Amniotic stem cell (primary cell): ENCODE measurements at places on chromosomes 4 and X.

DNA sequence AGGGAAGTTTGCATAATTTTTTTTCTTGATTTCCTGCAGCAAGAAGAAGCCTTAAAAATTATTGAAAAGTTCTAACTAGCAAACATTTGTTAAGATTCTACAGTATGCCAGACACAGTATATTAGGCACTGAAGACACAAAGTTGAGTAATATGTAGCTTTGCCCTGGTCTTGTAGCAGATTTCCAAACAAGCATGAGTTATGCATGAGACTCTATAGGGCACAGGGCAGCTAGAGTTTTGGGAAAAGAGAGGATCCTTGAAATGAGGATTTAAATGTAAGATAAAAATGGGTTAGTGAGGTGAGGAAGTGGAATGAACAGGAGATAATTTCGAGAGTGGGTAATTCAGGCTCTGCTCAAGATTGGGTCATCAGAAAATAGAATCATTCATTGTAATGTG is 8.6 kb upstream of the GPRIN3 start:
- no peak for DNase-seq

DNA sequence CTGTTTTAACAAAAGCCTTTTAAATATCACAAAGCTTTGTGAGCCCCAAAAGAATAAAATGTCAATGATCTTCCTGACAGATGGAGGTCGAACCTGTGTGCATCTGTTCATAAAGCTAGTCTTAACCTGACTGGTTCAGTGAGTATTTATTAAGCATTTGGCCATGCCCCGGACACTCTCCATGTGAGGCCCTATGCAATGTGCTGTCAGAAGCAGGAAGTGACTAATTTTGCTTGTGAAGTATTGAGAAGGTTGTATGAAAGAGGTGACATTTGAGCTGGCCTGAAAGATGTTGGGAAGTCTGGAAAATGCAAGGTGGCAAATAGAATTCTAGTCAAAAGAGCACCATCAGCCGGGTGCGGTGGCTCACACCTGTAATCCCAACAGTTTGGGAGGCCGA is 171.4 kb downstream of the MSL3 start:
- DNase-seq, result no peak

DNA sequence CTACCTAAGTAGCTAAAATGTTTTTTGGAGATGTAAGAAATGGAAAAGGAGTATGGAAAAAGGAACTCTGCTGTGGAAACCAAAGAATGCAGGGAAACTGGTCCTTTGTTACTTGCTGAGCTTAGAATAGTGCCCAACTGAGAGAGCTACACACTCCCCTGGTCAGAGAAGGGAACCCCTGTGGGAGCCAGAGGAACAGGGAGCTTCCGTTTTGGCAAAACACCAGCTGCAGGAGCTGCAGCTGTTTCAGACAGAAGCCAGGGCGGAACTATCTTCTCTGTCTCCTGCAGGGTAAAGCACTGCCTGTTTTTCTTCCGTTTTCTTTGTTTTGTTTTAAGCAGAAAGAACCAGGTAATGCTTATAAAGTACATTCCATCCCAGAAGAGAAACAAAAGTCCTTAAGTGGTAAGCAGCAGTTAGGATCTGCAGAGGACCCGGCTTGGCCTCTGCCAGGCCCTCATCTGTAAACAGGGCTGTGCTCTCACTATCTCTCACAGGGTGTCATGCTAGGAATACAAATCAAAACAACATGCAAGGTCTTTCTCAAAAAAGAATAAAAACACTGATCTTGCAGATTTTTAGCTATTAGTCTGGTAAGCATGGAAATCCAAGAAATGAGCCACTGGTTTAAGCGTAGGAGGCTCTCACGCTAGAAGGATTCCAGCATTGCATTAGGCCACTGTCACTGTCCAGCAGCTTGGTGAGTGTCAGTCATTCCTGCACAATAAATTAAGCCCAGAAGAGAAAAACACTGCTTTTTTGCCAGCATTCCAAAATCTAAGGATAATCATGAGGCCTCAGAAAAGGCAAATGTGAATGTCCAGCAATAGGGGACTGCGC is 76.1 kb downstream of the CHST7 start:
- DNase-seq, result no peak

DNA sequence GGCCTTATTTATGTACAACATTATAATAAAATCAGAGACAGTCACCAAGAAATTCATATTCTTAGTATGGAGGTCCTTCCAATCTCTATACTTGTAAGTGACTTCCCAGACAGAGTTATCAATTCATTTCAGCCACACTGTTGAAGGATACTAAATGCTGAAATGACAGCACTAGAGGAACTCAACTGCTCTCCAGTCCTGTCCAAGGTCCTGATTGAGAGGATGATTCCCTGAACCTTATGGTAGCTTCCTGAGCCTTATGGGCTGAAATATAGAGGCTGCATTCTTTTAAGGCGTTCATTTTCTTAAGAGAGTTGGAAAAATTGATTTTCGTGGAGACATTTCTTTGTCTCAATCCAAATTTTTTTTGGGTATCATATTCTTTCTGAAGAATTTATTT is 205.9 kb downstream of the TLL1 start:
- DNase-seq, result peak; percentile 3

- no peak for DNase-seq
Measured at GRCh38 chrX:49171752-49172279, at the start of gene PLP2. TSS of gene PLP2 (plus strand) at chrX:49171898. CDS start at chrX:49172001, 103 bp downstream.

GRCh38 chr4:65096630-65097029 is 573.7 kb downstream of the EPHA5 start:
- DNase-seq, result no peak

- no peak for DNase-seq
Measured at GRCh38 chr4:52892880-52893279, 30.8 kb downstream of the RASL11B start.

DNA sequence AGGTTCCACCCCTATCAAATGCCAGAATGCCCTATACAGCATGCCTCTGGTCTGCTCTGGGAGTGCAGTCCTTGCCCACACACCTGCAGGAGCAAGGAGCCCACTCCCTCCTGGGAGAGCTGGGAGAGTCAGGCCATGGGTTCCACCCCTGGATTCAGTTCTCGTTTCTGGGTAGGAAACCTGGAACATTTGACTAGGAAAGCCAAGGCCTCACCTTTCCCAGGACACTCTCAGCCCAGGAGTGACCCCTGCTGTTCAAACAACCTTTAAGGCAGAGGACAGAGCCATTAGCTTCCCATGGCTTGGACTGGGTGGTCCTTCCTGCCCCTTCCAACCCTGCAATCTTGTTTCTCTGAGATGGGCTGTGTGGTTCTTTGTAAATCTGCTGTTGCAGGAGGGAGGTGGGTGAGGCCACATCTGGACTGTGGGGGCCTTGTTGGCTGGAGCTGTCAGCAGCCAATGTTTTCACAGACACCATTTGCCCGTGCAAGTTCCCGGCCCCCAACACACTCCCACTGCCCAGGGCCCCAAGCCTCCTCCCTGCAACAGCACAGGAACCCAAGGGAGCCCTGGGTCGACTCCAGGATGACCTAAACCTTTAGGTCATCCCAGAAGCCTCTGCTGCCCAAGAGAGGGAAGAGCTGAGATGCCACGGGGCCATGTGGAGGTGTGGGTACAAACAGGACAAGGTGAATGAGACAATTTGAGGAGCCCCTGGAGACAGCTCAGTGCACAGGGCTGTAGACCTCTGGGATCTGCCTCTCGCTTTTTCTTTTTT is 104.4 kb downstream of the PJA1 start:
- DNase-seq, result no peak

GRCh38 chrX:79182616-79183015 is 38.1 kb downstream of the GPR174 start:
- DNase-seq, result no peak

- DNase-seq, result no peak
Measured at GRCh38 chr4:77393996-77394395, 211.6 kb upstream of the CXCL13 start.

- DNase-seq, result no peak
Measured at GRCh38 chr4:15149234-15149838, 147.1 kb downstream of the CPEB2 start.

GRCh38 chr4:176653401-176654220 is 139.1 kb downstream of the VEGFC start:
- no peak for DNase-seq

GRCh38 chr4:59983852-59984251 is 1216.3 kb upstream of the ADGRL3 start:
- DNase-seq, result no peak

DNA sequence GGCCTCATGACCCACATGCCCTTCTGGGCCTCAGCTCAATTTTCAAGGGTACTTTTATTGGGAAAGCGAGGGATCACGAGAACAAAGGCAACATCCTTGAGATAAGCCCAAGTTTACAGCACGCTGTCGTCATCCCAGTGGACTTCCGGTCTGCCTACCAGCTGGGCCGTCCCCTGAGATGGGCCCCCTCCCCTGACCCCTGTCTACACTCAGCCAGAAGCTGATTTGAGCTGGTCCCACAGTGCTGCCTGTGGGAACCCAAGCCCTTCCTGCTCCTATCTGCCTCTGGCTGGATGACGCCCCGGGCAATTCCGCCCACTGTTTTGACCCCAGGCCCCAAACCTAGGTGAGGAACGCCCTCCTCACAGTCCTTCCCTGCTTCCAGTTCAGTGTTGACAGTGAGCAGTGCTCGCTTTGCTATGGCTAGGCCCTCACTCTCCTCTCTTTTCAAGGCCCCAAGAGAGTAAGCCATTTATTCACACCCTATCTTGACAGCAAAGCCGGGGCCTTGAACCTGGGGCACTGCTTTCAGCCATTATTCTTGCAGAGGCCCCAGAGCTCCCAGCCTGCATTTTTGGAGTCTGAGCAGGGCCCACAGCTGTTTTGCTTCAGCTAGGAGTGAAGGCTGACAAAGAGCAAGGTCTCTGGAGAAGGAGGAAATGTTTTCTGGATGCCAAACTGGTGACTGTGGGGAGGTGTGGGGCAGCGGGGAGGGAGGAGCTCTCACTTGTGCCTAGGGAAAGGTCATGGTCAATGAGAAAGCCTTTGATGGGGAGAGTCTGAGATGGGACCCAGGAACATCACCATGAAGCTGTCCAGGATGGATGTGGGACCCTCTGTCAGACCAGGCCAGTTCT is 164.6 kb upstream of the BCOR start:
- DNase-seq, result no peak

DNA sequence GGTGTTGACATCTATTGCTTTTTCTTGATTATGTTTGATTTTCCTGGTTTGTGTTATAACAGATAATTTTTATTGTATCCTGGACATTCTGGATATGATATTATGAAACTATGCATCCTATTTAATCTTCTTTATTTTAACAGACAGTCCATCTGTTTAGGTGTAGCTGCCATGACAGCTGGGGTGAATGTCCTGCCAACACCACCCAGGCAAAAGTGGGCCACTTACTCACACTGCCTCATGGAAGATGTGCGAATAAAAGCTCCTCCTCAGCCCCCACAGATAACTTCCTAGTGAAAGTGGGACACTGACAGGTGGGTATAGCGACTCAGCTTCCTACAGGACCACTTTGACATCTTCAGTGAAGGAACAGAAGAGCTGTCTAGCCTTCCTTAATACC is 18.4 kb upstream of the CNKSR2 start:
- no peak for DNase-seq

DNA sequence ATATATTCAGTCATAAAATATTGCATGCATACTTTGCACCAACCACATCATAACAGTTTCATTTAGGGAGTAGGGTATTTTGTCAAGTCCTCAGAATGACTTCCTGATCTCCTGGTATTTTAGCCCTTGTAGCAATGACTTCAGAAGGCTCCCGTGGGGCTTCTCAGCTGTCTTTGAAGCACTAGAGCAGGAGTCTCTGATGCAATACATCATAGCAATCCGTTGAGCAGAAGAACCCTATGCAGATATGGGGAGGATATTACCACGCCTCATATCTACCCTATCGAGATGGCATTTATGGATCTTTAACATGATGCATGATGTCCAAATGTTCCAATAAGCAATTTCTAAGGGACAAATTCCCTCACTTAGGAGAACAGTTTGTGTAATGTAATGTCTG is 373.7 kb upstream of the FTHL17 start:
- DNase-seq, result no peak

GRCh38 chrX:87067795-87068369 is 449.7 kb upstream of the KLHL4 start:
- no peak for DNase-seq

GRCh38 chr4:123783921-123784320 is 387.3 kb downstream of the SPRY1 start:
- DNase-seq, result no peak

- no peak for DNase-seq
Measured at GRCh38 chr4:177227636-177228035, 82.0 kb upstream of the NEIL3 start.

DNA sequence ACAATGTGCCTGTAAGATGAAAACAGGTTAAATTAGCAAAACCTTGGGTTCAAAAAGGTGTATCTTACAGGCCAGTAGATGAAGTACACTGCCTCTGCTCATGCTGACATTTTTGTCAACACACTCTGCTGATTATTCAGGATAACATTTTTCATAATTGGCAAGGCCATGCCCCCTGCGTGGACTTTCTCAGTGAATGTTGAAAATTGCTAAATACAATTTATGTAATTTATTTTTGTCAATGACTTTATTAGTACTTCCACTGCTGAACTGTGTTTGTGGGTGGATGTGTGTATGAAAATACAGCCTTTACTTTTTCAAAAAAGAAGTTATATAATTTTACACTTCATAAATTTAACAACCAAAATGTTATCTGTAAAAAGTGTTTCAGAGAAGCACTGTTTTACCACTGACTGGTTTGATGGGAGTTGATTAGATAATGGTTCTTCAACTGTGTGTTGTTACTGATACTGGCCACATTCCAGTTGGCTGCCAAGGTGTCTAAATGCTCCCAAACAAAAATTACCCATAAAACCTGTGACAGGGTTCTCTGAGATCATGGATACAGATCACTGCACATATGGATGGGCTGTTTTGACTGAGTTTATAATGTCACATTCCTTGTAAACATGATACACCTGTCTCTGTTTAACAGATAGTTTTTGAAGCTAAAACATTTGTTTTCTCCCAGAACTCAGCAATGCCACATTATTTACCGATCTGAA is 151.9 kb upstream of the SLC7A11 start:
- no peak for DNase-seq

GRCh38 chr4:123250843-123251242 is 145.8 kb upstream of the SPRY1 start:
- DNase-seq, result peak; percentile 11

- DNase-seq, result no peak
Measured at GRCh38 chr4:54392479-54392878, 163.4 kb downstream of the PDGFRA start.
